ENCODE measurements at places on chromosomes 2 and 18.

DNA sequence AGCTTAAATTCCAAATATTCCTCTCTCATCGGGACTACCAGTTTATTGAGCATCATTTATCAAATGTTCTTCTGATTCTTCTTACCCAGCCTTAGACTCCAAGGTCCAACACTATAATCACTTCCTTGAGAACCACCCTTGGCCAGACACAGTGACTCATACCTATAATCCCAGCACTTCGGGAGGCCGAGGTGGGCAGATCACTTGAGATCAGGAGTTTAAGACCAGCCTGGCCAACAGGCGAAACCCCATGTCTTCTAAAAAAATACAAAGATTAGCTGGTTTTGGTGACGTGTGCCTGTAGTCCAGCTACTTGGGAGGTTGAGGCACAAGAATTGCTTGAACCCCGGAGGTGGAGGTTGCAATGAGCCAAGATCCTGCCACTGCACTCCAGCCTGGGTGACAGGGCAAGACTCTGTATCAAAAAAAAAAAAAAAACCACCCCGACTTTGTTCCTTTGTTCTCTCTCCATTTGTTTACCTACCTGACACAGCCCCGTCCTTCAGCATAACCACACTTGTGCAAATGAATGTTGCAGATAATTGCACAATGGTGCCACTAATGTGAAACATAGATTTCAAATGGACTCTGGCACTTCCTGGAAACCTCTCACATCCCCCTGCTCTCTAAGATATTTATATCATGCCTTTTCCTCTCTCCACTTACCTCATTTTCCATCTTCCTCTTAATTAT is 38.9 kb upstream of the LPIN2 start:
- peak; percentile 30 for DNase-seq

DNA sequence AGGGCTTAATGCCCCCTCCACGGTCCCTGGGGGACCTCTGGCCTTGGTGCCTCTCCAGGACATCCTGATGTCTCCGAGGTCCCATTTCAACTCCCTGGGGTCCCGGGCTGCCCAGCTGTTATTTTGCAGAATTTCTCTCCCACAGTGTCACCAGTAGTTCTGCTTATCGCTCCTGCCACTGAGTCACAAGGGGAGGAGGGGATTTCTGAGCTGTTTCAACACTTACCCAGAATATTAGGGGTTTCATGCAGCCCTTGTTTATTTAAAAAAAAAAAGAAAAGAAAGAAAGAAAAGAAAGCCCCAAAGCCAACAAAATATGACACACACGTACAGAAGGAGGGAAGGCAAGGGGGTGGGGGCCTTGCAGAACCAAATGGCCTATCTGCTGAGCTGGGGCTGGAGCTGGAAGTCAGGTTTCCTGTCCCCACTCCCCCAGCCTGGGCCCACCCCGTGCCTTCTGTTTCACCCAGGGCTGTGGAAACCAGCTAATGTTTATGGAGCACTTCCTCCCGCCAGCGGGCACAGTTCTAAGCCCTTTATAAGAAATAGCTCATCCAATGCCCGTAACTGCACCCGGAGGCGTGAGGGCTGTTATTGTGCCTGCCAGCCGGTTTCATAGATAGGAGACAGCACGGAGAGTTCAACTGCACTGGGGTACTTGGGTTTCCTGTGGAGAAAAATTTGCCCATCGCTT is 8.4 kb upstream of the ARID5A start:
- DNase-seq: no peak

DNA sequence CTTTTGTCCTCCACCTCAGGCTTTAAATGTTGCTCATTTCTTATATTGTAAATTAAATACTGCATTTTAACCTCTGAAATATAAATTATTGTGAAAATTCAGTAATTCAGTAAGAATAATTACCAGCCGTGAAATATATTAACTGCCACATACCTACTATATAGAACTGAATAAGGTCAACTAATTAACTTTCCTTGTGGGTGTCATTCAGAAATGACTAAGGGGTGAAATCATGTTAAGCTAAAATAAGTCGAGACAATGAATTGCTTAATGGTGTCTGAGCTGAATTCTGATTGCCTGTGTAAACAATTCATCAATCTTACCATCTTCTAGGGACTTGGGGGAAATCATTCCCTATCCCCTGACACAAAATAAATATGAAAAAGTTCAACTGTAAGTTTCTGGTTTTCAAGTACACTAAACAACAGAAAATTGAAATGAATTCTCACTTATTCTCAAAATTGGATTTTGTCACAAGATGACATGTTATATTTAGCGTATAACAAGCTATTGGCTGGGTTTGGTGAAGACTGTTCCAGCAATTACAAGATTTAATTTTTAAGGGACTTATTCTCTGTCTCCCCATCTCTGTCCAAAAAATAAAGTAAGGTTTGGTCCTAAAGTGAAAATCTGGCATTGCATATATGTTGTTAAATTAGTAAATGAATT is 255.1 kb downstream of the METTL4 start:
- DNase-seq: no peak

- DNase-seq: no peak
These were observed 68.2 kb downstream of the PIKFYVE start for GRCh38 chr2:208334230-208334629.

GRCh38 chr2:55236992-55237543 is 4.6 kb downstream of the RPS27A start:
- DNase-seq: no peak

- DNase-seq: no peak
These were observed 326.9 kb upstream of the TNP1 start for GRCh38 chr2:217186668-217187159.

GRCh38 chr2:58686776-58687175 is 445.7 kb upstream of the FANCL start:
- DNase-seq: no peak
